ENCODE measurements at places on chromosomes 5 and 9. TPM values are rescaled to one million over a fixed set of nuclear protein-coding genes. Genes with fewer than 3 reads are reported as not detected.

DNA sequence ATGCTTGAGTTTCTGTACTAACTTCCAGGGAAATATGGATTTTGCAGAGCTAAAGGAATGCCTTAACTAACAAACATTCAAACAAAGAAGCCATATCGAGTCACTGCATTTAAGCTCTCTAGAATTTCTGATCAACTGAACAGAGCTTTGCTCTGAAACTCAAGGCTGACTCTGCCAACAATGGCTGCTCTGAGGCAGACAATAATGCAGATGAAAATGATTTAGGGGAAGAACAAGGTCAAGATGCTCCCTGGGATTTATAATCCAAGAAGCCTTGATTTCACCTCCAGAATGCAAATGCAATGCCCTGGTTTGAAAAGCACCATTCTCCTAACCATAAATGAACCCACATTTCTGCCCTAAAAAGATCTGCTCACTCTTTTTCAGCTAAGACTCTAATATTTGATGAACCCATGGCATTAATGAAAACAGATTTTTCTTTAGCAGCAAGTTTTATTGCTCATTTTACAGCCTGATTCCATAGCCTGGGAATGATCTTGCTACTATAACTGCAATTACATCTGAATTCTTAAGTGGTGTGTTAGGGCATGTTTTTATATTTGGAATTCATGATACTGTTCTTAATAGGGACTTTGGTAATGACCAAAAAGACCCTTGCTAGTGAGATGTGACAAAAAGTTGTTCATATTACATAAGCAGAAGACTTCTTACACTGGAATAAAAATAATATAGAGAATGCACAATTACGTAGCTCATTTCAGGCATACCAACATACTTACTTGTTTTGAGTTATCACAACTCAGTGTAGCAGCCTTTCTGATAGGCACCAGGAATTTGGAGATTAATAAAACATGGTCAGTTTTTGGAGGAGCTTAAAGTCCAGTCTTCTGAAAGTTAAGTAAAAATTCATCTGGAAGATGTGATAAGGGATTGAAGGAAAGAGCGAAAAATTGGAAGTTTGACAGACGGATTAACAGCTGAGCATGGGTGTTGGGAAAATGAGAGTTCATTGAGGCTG lies 169.4 kb downstream of the TRPM3 start:
- no peak for DNase-seq
- H3K4me3 ChIP-seq, result no peak overlapping the region
- H3K27me3 ChIP-seq, result no peaks in the 10 kb centered on the region
- no peak overlapping the region for H3K27ac ChIP-seq
- no peaks in the 10 kb centered on the region for H3K36me3 ChIP-seq
- no peaks in the 10 kb centered on the region for H3K4me1 ChIP-seq

DNA sequence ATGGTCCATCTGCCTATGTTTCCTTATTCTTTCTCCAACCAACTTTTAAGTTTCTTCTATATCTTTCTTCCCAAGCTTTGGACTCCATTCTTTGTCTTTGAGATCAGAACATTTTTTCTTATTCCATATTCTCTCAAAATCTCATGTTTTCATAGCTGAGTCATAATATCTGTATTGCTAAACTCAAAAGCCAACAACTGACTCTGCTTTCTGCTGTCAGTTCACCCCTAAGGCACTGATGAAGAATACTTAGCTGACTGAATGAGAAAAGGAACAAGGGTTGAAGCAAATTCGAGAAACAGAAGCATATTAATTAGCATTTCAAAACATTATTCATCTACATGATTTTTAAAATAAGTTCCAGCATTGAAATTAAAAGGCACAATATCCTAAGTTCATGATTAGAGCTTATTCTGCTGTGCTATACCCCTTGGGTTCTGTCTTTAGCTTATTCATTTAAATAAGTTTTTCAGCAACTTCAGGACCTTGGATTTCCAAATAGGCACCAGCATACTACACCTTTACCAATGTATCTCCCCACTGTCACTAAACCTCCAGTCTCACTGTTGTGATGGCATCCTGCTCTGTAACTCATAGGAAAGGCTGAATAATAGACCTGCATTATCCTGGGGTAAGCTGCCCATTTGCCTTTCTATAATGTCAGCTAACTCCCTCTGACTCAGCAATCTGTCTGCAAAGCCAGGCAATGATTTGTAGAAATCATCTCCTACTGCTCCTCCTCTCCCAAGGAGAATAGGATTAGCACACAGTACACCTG lies 49.9 kb upstream of the C5orf46 start:
- H3K36me3 ChIP-seq, result no peaks in the 10 kb centered on the region
- DNase-seq, result no peak
- H3K27me3 ChIP-seq, result no peaks in the 10 kb centered on the region
- no peaks in the 10 kb centered on the region for H3K4me1 ChIP-seq
- no peak overlapping the region for H3K4me3 ChIP-seq
- H3K27ac ChIP-seq, result no peak overlapping the region

Gene FAM153A
- total RNA-seq, result 106 TPM

- no peaks in the 10 kb centered on the region for H3K36me3 ChIP-seq
- H3K27me3 ChIP-seq, result peaks cover 6% of the 10 kb centered on the region
- no peak overlapping the region for H3K27ac ChIP-seq
- H3K4me3 ChIP-seq, result no peak overlapping the region
Measured at GRCh38 chr9:88813638-88814209, 177.5 kb upstream of the S1PR3 start.

Gene GABRA6
- not detected for total RNA-seq

DNA sequence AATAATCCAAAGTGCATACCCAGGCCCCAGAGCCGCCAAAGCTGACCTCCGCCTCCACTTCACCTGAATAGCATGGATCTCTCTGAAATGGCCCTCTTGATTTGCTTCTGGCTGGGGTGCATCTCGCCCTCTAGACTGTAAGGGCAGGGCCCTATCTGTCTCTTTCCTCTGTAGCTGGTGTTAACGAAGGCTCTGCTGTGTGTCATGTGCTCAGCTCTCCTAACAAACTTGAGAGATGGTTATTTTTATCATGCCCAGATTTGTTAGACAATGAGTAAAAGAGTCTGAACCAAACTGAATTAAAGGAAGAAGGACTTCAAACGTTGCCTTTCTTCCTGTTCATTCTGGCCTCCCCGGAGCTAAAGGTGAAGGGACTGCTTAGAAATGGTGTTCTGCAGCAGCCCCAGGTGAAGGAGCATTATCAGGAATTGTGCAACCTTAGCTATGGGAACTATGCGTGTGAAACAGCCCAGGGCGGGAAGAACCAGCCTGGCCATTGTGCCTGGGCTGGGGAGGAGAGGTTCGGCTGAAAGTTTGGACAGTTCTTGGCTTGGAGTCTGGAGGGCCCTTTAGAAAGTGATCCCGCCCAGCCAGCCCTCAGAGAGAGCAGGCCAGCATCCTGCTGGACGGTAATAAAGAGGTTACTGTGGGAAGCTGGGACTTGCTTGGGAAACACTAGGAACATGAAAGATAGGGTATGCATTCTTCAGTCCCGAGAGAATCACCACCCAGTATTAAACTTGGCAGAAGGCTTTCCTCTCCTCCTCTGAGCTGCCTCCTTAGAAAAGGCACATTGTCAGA lies 73.5 kb downstream of the WWC1 start:
- DNase-seq, result no peak
- no peaks in the 10 kb centered on the region for H3K27me3 ChIP-seq
- no peak overlapping the region for H3K27ac ChIP-seq
- H3K4me3 ChIP-seq, result no peak overlapping the region
- no peaks in the 10 kb centered on the region for H3K36me3 ChIP-seq

DNA sequence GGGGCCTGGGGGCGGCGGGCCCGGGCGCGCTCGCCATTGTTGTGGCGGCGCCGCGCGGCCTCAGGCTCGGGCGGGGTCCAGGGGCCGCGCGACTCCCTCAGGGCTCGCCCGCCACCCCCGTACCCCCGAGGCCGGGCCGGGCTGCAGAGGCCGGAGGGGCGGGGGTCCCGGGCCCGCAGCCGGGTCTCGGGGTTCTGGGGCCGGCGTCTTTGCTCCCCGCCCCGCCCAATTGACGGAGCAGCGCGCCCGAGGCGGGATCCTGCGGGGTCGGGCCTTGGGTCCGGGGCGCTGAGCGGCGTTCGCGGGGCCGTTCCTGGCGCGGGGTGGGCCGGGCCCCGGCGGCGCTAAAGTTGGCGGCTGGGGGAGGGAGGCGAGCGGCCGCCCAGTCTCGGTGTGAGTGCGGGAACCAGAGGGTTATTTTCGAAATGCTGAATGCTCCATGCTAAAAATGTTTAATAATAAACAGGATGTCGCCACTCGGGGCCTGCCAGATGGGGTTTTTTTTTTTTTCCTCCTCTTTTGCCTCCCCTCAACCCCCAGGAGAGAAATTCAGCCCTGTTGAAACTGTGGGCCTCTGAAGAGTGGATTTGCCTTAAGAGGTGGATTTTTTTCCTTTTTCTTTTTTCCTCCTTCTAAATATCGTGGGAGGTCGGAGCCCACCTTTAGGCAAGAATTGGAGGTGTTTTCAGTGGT lies 724 bp downstream of the PRRC2B start:
- H3K36me3 ChIP-seq, result no peaks in the 10 kb centered on the region
- H3K27ac ChIP-seq, result peak overlapping the region; percentile 67
- no peaks in the 10 kb centered on the region for H3K27me3 ChIP-seq
- peaks cover 56% of the 10 kb centered on the region for H3K4me1 ChIP-seq

DNA sequence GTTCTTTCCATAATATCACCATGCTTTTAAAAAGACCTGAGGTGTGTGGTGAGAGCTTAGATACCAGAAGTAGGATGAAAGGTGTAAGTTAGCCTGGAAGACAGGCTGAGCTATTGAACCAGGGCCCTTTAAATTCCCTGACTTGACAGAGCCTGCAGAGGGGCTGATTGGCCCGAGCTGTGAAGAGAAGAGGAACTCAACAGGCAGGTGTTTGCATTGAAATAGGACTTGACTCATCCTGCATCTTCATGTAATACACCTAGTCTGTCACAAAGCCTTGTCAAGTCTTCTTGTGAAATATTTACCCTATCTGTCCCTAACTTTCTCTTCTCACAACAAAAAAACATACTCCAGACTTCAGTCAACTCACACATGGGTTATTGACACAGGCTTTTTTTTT lies 16.6 kb upstream of the ANP32B start:
- no peaks in the 10 kb centered on the region for H3K27me3 ChIP-seq
- no peak overlapping the region for H3K4me3 ChIP-seq
- no peaks in the 10 kb centered on the region for H3K36me3 ChIP-seq

Gene SUSD3
- total RNA-seq, result 33.9 TPM

Gene OR1J2
- not detected for total RNA-seq

Gene NELFB
- 21.2 TPM for total RNA-seq

DNA sequence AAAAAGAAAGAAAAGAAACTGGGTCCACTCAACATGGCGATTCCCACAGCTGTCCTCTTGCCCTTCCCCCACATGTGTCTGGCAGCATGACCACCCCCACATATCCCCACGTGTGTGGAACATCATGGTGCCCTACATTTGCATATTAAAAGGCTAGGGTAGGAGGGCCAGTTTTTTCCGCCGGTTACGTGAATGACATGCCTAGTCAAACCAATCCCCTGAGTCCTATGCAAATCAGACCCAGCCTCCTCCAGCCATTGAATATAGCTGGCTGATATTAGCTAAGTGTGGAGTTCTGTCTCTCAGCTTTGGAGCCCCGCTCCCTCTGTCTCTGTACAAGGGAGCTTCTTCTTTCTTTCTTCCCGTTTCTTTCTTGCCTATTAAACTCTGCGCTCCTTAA lies 33.0 kb upstream of the CCDC112 start:
- no peaks in the 10 kb centered on the region for H3K27me3 ChIP-seq
- H3K4me3 ChIP-seq, result no peak overlapping the region
- no peak for DNase-seq

GRCh38 chr5:131505237-131505908 lies 129.7 kb downstream of the RAPGEF6 start:
- no peak for DNase-seq
- H3K27me3 ChIP-seq, result no peaks in the 10 kb centered on the region
- H3K27ac ChIP-seq, result no peak overlapping the region
- no peak overlapping the region for H3K4me3 ChIP-seq

Gene KDM3B
- total RNA-seq, result 59.5 TPM

Gene EIF4E1B
- total RNA-seq, result not detected

DNA sequence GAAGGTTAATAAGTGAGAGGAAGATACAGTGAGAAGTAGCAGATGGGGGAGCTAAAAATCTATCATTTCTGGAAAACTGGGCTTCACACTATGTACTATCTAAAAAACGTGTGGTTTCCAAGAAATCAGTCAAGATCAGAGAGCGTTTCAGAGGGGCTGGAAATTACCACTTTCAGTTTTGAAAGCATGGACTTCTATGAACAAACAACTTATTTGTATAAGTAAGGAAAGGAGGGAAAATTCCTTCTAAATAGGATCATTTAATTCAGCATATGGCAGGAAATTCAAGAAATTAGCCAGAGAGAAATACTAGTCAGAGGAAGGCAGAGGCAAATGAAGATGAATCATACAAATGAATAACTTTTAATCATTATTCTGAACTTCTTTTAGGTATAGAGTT lies 11.3 kb downstream of the TNC start:
- H3K27me3 ChIP-seq, result no peaks in the 10 kb centered on the region
- H3K36me3 ChIP-seq, result no peaks in the 10 kb centered on the region
- H3K4me3 ChIP-seq, result no peak overlapping the region
- H3K4me1 ChIP-seq, result no peaks in the 10 kb centered on the region

GRCh38 chr5:64165500-64166200 lies at the start of gene RNF180:
Gene RNF180, plus strand, starts transcription at chr5:64165843. Its CDS starts 34,965 bp downstream, at chr5:64200808.
- no peak within 1 kb of the TSS for H3K27ac ChIP-seq
- H3K4me1 ChIP-seq, result no peaks in the 10 kb centered on the region
- H3K36me3 ChIP-seq, result no peaks in the 10 kb centered on the region
- H3K27me3 ChIP-seq, result no peaks in the 10 kb centered on the region

All from CD4-positive, alpha-beta T cell (primary cell).